Mesothelial cell of epicardium (in vitro differentiated cells): ENCODE measurements at places on chromosomes 12 and 14. TPM values are rescaled to one million over a fixed set of nuclear protein-coding genes. Genes with fewer than 3 reads are reported as not detected.

The FLRT2 gene
- 143 to 150 TPM (median 148 TPM) in 3 replicates for total RNA-seq

DNA sequence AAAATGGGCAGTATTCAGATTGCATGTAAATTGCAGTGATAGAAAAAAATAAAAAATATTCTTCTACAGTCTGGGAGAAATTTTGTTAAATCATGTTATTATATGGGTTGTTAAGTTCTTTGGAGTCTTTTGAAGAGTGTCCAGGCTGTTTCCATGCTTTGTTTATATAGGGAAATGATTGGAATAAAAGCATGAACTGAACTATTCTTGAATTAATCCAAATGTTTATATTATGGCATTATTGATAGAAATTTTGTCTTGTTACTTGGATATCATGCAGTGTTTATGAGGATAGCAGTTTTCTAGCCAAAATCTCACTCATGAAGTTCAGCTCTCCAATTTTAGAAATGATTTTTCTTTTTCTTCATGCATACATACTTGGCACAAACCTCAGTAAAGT lies 108.2 kb upstream of the NAV3 start:
- H3K27me3 ChIP-seq = no peaks in the 10 kb centered on the region
- H3K27ac ChIP-seq = no peak overlapping the region
- no peaks in the 10 kb centered on the region for H3K36me3 ChIP-seq
- no peak overlapping the region for H3K4me3 ChIP-seq

The HOXC10 gene
- 0.95 to 0.97 TPM (median 0.96 TPM) in 3 replicates for total RNA-seq

- H3K27ac ChIP-seq = no peak overlapping the region
- no peak overlapping the region for H3K4me3 ChIP-seq
- H3K4me1 ChIP-seq = peaks cover 3% of the 10 kb centered on the region
- H3K27me3 ChIP-seq = no peaks in the 10 kb centered on the region
- H3K36me3 ChIP-seq = no peaks in the 10 kb centered on the region
- no peak for DNase-seq
Observed at GRCh38 chr12:78189656-78190055, 359.0 kb downstream of the NAV3 start.

DNA sequence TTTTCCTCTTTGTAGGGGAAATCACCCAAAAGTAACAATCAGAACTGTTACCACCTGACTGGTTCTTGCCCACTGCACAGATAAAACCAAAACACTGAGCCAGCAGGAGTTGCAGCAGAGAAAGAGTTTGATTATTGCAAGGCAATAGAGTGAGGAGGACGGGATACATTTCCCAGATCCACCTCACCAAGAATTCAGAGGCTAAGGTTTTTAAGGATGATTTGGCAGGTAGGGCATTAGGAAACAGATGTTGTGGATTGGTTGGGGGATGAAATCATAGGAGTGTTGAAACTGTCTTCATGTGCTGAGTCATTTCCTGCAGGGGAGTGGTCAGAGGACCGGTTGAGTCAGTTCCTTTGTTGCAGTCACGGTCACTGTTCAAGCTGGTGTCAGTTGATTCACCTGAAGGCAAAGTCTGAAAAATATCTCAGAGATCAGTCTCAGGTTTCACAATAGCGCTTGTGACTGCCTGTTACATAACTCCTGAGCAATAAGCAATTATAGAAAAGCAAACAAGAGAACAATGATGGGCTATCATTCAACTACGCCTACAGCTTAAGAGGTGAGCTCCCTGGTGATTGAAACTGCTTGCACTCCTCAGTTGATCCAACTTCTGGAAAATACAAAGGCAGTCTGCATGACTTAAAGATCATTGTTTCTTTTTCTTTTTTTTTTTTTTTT lies 20.3 kb upstream of the AMN1 start:
- DNase-seq = no peak
- H3K4me3 ChIP-seq = no peak overlapping the region
- no peaks in the 10 kb centered on the region for H3K27me3 ChIP-seq
- H3K27ac ChIP-seq = peak overlapping the region; percentile 79
